ENCODE measurements at places on chromosomes 1 and 21.

DNA sequence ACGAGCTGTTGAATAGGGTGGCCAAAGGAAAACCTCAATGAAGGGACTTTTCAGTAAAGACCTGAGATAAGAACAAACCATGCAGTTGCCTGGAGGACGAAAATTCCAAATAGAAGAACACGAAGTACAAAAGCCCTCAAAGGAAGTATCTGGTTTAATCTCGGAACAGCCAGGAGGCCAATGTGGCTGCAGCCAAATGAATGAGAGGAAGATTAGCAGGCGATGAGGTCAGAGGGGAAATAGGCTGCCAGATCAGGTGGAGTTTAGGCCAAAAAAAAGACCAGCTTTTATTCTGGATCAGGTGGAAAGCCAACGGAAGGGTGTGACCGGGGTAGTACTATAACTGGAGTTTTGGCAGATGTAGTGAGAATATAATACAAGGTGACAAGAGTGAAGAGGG is 43.7 kb downstream of the SRSF11 start:
- no peak for DNase-seq

DNA sequence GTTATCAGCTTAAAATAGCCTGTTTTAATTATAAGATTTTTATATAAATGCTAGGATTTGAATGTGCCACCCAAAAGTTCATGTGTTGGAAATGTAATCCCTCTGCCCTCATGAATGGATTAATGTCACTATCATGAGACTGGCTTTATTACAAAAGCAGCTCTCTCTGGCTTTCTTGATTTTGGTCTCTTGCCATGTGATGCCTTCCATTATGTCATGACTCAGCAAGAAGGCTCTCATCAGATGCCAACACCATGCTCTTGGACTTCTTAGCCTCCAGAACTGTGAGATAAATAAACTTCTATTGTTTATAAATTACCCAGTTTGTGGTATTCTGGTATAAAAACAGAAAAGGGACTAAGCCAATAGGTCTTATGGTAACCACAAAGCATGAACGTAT is 6.9 kb upstream of the PRSS38 start:
- no peak for DNase-seq

DNA sequence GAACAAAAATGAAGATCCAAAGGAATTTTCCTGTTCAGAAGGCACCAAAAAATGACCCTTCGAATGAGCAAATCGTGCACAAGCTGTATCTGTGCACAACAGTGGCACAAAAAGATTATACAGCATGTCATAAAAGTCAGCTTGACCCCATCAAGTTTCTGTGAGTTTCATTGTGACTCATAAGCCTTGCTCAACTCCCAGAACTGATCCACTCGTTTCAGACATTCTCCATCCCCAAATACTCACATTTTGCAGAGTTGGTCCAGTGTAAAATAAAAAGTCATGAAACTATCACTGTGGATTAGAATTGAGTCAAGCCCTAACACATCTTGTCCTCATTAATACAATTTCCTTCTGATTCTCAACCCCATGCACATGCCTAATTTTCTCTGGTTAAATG is 174.7 kb upstream of the PKN2 start:
- no peak for DNase-seq

- DNase-seq: no peak
Observed at GRCh38 chr21:41931041-41931451, 22.8 kb downstream of the C2CD2 start.

DNA sequence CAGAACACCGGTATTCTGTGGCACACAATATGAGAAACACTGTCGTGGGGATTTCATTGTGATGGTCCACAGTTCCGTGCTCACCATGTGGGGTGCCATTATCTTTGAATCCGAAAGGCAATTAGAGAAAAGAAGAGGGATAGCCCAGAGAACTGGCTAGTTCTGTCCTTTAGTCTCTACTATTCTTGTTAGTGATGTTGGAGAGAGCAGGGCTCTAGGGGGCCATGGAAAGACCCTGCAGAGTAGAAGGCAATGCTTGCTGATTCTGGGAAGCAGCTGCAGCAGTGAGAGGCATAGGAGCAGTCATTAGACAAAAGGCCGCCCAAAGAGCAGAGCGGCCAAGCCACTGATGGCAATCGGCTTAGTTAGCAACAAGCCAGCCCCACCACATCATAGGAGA is 146.3 kb downstream of the TSEN15 start:
- DNase-seq: no peak

DNA sequence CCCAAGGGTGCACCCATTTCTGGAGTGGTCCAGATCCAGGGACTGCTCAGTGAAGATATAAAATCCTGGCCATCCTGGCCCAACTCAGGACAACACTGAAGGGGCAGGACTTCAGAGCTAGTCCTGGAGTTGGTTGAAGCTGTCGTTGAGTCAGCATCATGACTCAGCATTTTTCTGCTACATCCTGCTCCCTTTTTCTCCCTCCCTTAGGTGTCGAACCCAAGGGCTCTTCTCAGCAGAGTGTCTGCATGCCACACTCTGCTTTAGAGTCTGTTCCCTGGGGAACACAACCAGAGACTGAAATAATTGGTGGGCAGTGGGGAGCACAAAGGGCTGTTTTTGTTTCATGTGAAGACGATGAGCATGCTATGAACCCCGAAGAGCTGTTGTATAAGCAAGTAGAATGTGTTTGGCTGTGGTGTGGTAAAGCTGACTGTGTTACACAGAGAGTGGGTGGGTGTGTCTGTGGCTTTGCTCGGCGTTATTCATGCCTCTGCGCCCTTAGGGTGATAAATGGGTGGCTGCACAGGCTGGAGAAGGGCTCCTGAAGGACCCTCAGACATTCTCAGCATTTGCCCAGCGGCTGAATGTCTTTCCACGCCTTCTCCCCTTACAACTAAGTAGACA is 167.2 kb downstream of the CYYR1 start:
- peak; percentile 84 for DNase-seq

DNA sequence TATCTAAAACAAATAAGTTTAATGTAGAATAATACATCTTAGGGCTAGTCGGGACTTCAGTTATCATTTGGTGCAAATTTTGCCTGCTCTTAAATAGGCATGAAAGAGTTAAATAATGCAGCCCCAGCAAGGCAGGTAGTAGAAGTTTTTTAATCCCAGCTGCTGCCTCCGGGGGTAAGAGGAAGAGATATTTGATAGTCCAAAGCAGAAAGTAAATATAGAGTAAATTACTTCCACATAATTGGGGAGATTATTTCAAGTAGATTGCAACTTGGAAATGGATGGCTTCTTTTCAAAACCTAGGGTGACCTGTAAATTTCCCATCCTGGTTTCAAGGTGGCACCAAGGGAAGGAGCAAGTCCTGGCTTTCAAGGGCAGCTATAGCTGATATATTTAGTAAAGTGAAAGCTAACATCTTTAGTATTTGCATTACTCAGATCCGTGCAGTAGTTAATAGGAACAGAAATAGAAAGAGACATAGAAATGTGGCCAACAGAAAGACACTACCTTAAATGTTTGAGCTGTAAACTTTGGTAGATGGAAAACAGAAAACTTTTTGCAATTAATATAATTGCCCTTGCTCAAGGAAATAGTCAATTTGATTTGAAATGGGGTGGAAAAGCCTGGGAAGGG is 109.1 kb downstream of the LMO4 start:
- DNase-seq: no peak

GRCh38 chr1:98766255-98766654 is 104.7 kb downstream of the SNX7 start:
- no peak for DNase-seq

GRCh38 chr1:204401730-204402129 is 9.9 kb downstream of the PPP1R15B start:
- DNase-seq: no peak

GRCh38 chr1:10237157-10237539 is 26.8 kb downstream of the KIF1B start:
- no peak for DNase-seq

- no peak for DNase-seq
Observed at GRCh38 chr1:40980068-40980452, 564 bp downstream of the CTPS1 start.

DNA sequence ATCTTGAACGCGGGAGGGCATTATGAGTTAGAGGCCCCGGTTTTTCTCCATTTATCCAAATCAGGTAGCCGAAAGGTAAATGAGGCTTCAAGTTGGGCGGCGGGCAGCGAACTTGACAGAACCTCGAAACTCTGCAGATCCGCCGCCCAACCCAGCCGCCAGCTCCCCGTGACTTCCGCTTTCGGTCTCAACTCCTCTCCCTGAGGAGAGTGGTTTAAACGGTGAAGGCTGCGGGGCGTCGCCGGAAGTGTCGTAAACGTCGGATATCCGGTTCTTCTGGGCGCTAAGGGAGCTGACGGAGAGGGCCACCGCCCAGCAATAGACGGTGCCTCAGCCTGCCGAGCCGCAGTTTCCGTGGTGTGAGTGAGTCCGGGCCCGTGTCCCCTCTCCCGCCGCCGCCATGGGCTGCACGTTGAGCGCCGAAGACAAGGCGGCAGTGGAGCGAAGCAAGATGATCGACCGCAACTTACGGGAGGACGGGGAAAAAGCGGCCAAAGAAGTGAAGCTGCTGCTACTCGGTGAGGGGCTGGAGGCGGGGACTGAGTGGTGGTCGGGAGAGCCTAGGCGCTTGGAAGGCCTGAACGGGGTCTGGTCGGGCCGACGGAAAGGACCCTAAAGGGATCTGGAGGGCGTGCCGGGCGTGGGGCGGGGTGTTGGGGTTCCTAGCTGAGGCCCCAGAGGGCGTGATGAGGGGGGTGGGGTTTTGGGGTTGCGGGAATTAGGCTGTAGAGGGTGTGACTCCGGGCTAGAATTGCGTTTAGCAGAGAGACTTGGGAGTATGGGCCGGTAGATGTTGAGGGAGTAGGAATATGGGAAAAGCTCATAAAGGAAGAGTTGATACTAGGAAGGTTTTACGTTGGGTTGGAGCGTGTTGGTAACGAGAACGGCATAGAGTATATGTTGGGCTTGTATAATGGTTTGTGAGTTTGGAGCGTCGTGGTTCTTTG is at the start of gene GNAI3:
Gene GNAI3, plus strand, starts transcription at position 295 of the 947 bp plus-strand sequence. Its CDS starts 106 bp downstream, at position 401.
- peak; percentile 97 for DNase-seq

- no peak for DNase-seq
Observed at GRCh38 chr1:38589036-38589435, 270.5 kb downstream of the RRAGC start.

DNA sequence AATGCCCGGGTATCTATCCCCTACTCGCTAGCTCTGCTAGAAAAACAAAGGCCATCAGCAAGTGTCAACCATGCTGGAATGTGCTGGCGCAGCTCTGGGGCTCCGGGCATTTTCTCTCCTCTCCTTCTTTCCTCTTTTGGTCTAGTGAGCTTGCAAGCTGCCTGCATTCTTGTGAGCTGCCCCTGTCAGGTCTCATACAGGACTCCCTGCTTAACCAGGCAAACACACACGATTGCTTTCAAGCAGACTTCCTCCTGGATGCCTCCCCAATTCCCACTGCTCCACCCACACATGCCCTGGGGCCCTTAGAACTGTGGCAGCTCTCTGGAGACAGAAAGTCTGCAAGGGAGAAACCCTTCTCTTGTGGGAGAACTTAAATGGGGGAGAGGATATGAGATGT is 35.7 kb upstream of the SUCO start:
- no peak for DNase-seq

- DNase-seq: no peak
Observed at GRCh38 chr1:115630342-115630741, 11.4 kb upstream of the VANGL1 start.

DNA sequence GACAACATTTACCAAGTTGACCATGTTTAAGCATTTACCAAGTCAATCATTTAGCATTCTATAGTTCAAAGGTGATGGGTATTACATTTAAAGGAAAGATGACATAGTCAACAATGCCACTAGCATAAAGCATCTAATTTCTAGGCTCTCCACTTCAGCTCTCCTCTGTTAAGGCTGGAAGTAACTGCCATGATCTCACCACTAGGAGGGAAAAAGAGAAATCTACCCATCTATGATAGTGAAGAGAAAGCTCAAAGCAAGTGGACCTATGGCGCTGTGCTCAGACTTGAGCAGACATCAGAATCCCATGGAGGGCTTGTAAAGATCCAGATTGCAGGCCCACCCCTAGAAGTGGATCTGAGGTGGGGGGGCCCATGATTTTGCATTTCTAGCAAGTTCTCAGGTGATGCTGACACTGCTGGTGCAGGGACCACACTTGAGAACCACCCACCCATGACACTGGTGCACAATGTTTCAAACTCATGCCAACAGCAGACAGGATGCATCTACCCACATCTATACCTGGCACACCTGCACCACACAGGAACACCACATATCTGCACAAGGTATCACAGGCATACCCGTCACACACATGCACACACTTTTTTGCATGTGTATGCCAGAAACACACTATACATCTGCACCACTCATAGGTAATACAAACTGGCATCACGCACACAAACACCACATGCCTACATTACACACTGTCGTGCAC is 392.9 kb upstream of the RUNX1 start:
- DNase-seq: no peak

GRCh38 chr1:230957580-230957989 is 21.1 kb downstream of the TTC13 start:
- no peak for DNase-seq

GRCh38 chr1:241579434-241579833 is 47.3 kb downstream of the KMO start:
- no peak for DNase-seq

- DNase-seq: no peak
Observed at GRCh38 chr1:24696041-24696755, 49.0 kb upstream of the CLIC4 start.

- no peak for DNase-seq
Observed at GRCh38 chr1:21308847-21309652, 18.8 kb upstream of the ECE1 start.

DNA sequence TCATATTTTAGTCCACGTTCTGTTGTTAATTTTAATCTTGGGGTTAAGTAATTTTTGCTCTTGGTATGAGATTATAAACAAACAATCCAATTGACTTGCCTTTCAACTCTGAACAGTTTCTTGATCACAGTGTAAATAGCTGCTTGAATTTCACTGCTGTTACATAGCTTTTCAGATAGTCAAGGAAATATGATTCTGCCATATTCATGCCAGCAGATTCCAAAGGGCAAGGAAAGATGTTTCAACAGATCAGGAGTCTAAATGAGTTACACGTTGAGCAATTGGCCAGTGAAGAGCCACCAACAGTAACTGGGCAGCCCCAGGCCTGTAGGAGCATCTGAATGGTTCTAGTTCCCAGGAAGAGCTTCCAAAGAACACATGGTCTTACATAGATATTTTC is 93.6 kb downstream of the LEPR start:
- no peak for DNase-seq

- peak; percentile 88 for DNase-seq
Observed at GRCh38 chr1:204989266-204990058, 53.5 kb upstream of the CNTN2 start.

- no peak for DNase-seq
Observed at GRCh38 chr1:71094913-71095312, 14.1 kb upstream of the ZRANB2 start.

Data from urothelium cell line (cell line).